ENCODE measurements at places on chromosomes 12 and 14.

GRCh38 chr14:67557656-67558055 lies 24.6 kb downstream of the PLEKHH1 start:
- no peak for DNase-seq

GRCh38 chr12:106287364-106287763 lies 15.2 kb upstream of the TCP11L2 start:
- no peak for DNase-seq

DNA sequence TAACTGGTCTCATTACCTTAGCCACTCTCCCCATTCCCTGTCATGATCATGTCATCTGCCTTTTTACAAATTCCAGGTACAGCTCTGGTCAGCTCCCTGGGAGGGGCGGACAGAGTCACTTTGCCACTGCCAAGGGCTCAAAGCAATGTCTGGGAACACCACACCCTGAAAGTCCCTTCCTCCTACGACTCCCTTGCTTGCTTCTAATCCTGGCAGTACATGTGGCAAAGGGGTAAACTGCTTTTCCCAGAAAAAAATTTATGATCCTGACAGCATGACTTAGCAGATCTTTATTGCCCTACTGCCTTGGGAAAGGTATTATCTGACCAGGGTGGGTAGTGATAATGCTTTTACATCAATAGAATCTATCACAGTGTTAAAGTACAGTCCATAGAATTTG lies 376.0 kb upstream of the PDE3A start:
- no peak for DNase-seq

GRCh38 chr14:68501614-68502052 lies 291.2 kb downstream of the ZFP36L1 start:
- DNase-seq = no peak

DNA sequence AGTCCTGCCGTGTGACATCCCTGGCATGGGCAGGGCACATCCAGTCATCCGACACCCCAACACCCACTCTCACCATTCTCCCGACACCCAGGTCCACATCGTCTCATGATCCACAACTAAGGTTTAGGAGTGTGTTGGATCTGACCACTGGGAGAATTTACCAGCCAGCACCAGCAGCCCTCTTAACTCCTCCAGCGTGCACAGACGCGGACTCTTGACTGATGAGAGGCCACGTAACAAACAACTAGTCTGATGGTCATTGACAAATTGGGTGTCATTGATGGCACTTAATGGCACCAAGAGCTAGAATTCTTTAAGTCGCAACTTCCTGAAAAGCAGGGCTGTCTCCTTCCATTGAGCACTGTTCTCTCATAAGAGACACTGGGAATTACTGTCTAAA lies 203.0 kb upstream of the SFSWAP start:
- DNase-seq = no peak

GRCh38 chr12:50082644-50083043 lies 2.5 kb upstream of the SMARCD1 start:
- DNase-seq = no peak

GRCh38 chr14:31080484-31080883 lies 54.3 kb upstream of the STRN3 start:
- DNase-seq = no peak

DNA sequence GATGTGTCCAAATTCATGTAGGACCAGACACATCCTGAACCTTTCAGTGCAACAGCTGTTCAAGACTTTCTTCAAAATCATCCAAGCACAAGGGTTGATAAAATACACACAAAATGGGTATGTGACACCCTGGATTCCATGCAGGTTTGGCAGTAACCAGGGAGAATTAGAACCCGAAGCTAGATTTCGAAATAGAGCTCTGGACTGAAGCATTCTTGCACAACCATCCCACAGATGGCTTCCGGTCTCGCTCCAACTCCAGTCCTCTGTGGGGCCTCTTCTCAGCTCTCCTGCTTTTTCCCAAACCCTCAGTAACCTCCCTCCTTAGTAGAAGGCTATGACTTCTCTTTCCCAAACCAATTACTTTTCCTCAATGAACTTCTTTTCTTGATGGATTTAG lies 171.3 kb downstream of the TTC7B start:
- no peak for DNase-seq

GRCh38 chr14:85634205-85634604 lies 104.3 kb downstream of the FLRT2 start:
- DNase-seq = no peak

DNA sequence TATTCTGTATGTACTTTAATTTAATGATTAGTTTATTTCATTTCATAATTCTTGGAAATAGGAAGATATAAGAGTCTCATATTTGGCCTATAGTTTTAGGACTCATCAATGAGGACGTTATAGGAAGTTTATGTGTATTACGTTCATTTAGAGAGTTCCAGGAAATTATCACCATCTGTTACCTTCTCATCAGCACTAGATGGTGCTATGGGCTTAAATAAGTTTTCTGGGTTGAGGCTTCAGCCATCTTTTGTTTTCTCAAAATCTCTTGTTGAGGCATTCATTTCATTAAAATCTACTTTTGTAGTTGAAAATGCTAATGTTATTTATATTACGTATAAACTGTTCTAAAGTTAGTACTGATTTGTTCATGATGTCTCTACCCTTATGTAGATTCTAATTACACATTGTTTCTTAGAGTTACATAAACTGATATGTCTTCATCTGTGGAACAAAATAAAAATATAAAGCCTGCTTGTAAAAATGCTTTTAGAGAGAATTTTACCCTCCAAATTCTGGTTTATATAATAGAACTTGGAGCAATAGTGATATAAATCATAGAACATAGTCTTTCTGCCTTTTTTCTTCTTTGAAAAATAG lies 89.2 kb downstream of the CFAP54 start:
- no peak for DNase-seq

- no peak for DNase-seq
Measured at GRCh38 chr12:106113042-106113441, 25.7 kb downstream of the NUAK1 start.

DNA sequence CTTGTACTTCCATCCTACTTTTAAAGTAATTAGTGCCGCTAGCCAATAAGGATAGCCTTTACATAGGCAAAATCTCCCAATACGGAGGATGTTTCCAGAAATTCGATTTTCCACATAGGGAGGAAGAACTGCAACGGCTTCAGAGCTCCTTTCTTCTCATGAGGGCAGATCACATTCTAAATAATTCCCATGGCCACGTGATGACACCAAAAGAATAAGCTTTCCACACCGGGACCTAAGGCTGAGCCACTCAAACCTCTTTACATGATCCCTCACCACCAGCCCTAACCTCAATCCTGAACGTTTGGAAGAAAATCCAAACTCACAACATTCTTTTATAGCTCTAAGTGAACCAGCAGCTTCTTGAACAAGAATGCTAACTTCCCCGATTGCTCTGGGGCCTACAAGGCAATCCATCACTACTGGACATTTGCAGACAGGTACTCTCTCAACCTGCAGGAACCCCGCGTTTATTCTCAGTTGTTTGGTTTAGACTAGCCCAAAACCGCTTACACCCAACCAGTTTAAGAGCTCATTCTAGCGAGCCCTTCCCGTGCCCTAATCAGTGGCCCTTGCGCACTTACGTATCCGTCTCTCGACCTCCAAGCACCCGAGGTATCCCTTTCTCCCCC lies 884 bp downstream of the CAPRIN2 start:
- no peak for DNase-seq

GRCh38 chr14:34843011-34843554 lies 32.1 kb downstream of the BAZ1A start:
- DNase-seq = no peak

GRCh38 chr12:70555081-70555480 lies 82.1 kb downstream of the PTPRB start:
- no peak for DNase-seq

- no peak for DNase-seq
Measured at GRCh38 chr12:82149045-82149444, 209.1 kb downstream of the CCDC59 start.

DNA sequence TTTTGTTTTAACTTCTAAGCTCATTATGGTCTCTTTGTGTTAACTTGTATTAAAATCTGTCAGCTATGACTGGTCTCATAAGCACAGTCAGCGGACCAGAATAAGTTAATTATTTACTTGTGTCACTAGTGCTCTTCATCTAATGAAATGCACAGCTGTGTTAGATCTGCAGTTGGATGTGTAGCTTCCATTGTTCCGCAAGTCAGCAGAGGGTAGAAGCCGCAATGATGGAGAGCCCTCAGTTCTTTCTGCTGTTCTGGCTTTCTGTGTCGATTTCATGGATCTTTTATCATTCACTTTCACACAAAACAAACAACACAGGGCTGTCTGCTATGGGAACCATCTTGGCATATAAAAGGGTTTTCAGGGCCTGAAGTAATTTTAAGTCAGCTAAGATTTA lies 89.3 kb upstream of the RFX4 start:
- DNase-seq = no peak

GRCh38 chr12:20985399-20985798 lies 145.6 kb upstream of the SLCO1B1 start:
- DNase-seq = no peak

DNA sequence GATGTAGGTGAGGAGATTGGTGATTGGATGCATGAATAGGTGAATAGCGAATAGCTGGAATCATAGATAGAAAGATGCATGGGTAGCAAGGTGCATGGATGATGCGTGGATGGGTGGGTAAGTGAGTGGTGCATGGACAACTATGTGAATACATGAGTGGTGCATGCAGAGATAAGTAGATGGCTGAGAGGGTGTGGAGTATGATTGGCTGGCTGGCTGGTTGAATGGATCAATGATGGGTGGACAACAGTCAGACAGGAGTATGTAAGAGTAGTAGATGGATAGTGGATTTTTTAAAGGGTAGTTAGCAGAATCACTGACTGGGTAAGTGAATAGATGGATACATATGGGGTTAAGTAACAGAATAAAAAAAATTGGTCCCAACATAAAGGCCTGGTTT lies 33.9 kb downstream of the SERPINA3 start:
- DNase-seq = no peak

- no peak for DNase-seq
Measured at GRCh38 chr12:25135531-25136154, 59.3 kb downstream of the DNAI7 start.

GRCh38 chr14:100538351-100539002 lies 48.7 kb downstream of the BEGAIN start:
- DNase-seq = no peak
